ENCODE measurements at places on chromosomes 3 and 15.

GRCh38 chr15:70270752-70271111, 173.0 kb upstream of the TLE3 start:
- no peak for DNase-seq

GRCh38 chr3:58198804-58199203, 12.0 kb downstream of the DNASE1L3 start:
- DNase-seq, result no peak

DNA sequence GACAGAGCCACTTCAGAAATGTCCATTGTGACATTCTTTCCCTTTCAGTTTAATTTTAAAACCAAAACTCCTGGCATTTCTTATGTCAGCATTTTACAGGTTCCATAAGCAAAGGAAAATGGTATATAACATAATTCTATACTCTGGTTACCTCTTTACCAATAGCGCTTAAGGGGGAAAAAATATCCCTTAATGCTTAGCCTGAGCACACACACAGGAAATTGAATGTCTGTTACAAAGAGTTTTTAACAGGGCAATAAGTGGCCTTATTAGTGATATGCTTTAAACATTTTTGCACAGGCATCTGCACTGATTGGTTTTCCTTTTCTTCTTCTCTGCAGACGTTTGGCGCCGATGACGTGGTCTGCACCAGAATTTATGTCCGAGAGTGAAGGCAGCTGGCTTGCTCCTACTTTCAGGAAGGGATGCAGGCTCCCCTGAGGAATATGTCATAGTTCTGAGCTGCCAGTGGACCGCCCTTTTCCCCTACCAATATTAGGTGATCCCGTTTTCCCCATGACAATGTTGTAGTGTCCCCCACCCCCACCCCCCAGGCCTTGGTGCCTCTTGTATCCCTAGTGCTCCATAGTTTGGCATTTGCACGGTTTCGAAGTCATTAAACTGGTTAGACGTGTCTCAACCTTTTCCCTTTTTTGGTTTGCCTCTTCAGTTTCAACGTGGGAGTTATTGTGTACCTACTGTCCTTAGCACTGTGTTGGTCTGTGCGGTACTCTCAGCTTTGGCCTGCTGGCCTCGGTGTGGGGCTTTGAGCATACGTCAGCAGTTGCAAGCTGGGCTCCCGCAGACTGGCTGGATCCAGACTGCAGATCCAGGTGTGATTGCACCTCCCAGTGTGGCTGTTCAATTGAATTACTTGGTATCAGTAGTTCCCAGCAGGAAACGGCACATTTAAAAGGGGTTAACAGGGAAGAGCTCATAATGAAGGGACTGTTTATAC, 7.7 kb downstream of the CRABP1 start:
- no peak for DNase-seq

DNA sequence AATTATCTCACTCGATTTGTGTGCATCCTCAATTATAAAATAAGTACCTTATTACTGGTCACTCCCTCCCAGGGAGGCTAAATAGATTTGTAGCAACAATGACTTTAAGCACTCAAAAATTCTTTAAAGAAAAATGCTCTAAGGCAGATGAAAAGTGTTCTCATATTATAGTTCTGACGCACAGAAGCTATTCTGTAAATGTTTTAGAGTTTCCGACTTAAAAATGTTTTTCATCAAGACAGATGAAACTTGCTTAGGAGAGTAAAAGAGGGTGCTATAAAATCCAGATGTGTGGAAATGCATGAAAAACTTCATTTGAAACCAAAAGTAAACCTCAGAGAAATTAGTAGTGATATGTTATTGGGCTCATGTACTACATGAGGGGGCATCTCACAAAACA, 398.4 kb upstream of the KCNMB2 start:
- no peak for DNase-seq

GRCh38 chr15:75577401-75578172, 1.5 kb downstream of the PTPN9 start:
- no peak for DNase-seq
